ENCODE measurements at places on chromosomes 16 and 17.

DNA sequence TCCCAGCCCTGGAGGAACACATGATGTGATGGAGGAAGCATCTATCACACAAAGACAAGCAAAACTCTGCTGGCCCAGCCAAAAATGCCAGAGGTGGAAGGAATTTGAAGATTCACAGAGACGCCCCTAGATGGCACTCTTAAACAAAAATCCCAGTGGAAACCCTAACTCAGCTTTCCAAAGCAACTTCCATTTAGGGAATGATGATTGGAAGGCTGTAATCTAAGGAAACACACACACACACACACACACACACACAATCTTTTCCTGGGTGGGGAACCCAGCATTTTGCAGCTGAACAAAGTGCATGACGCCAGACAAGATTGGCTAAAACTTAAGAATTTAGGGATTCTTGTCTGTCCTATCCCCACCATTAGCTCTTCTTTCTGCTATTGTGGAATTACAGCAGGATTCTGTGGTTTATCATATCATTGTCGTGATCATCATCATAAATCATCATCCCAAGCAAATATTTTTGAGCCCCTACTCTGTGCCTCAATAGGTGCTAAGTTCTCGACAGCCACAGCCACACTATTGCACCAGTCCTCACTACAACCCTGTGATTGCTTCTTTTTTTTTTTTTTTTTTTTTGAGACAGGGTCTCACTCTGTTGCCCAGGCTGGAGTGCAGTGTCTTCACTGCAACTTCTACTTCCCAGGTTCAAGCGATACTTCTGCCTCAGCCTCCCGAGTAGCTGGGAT lies 1.6 kb upstream of the LDAF1 start:
- DNase-seq = peak; percentile 73

- no peak for DNase-seq
Measured at GRCh38 chr17:55785181-55785580, 34.3 kb downstream of the PCTP start.

- peak; percentile 37 for DNase-seq
Measured at GRCh38 chr16:3058139-3059030, 7.1 kb upstream of the IL32 start.

DNA sequence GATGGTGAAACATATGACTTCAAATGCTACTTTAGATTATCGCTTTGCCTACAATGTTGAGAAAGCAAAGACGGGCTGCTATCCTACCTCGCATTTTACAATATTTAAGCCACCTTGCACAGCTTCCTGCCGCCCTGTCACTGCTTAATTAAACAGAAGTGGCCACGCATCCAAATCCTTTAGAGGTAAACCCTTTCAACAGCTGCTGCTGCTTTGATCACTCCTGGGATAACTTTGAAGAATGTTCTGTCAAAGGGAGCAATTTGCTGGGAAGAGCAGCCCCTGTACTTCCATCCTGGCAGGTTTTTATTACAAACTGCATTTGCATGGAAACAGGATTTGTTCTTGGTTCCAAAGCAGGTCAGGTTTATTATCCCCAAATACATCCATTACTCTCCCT lies 24.2 kb upstream of the SSTR2 start:
- no peak for DNase-seq

DNA sequence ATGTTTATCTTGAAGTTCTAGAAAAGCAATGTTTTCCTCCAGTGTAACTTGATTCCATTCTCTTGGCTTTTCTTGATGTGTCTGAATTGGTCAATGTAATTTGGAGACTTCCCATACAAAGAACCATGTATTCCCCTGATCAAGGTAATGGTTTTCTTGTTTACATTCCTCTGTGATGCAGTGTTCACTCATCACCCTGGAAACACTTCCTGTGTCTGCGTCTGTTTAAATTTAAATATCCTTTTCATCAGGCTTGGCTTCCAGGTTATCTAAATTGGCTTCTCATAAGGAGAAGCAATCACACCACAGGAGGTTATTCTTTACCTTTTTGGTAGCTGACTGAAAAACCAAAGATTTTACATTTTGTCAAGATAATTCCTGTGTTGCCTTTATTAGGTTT lies 237.3 kb upstream of the WSCD1 start:
- no peak for DNase-seq

DNA sequence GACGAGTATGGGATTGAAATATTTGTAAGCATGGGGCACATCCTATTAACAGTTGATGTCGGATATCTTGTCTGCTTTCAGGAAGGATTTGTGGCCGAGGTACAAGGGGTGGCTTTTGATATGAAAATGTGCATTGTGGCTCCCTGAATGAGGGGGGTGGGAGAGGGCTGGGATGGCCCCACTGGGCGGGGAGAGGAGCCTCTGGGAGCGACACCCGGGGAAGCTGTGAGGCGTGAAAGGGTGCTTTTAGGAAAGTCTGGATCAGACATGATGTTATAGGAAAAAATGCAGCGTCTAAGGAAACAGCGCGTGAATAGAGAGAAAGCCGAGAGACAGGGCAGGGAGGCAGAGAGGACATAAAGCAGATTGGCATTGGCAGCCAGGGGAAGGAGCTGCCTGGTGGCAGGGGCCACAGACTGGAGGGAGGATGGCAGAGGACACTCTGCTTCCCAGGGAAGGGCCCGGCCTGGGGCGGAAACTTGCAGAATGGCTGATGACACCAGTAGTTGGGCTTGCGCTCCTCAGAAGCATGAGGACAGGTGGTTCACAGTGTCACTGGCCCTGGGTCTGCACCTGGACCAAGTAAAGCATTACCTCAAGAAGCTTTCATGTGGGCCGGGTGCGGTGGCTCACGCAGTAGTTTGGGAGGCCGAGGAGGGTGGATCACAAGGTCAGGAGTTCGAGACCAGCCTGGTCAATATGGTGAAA lies 95.7 kb downstream of the NTN1 start:
- DNase-seq = no peak

- no peak for DNase-seq
Measured at GRCh38 chr17:65918916-65919315, 273.0 kb downstream of the CEP112 start.

DNA sequence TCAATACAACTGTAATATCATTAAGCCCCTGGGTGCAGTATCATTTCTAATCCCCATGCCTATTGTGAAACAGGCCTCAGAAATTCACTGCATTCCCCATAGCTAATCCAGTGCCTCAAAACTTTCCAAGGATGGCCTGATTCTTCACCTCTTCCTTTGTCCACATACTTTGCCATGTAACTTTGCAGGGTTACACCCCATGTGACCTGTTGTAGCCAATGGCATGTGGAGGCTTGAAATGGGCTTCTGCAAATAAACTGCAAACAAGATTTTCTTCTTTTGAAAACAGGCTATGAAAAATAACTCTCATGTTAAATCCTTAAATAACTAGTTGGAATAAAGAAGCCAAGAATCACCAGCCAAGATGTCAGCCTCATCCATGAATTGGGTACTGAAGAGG lies 35.9 kb downstream of the ABCA10 start:
- DNase-seq = no peak

DNA sequence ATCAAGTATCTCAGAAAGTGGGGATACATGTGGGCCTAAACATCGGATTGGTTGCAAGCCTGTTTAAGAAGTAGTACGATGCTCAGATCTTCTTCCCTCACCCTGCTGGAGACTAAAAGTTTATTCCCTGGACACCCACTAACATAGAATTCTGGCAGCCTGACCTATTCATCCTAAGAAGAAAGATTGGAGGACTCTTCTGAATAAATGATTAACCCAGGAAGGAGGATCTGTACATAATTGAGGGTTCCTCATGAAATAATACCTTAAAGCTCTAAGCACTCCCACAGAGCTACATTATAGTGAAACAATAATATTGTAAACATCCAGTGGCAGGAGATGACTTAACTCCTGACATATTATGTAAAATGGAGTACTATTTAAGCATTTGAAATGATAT lies 111.7 kb downstream of the NLK start:
- no peak for DNase-seq

DNA sequence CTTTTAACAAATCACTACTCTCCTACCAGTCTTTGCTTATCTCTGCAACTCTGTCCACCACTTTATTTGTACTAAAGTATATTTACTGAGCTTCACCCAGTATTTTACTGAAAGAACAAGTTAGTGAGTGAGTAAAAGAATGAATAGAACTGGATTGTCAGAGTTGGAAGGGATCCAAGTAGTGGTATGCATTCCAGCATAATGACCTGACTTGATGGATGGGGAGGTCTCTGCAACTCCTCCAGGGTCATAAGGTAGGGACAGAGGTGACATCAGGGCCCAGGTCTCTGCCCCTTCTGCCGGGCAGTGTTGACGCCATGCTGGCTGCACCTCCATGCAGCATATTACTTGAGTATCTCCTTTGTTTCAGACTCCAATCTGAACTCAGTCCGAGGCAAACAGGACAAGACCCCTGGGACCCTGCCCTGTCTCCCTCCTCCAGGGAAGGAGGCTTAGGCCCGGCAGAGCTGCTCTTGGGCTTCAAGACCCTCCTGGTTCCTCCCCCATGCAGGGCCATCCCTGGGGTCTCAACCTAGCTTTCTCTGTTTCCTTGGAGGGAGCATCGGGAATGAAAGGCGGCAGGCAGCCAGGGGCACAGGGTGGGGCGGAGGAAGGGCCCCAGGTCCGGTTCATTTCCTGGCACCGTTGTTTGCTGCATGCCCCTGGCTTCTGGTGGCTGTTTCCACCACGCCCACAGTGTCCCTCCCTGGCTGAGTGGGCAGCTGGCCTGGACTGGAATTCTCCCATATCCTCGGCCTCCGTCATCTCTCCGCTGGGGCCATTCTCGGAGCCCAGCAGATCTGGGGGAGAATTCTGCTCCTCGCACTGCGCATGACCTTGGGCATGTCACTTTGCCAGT lies 12.4 kb upstream of the ITGA3 start:
- no peak for DNase-seq

Data from HTR-8/SVneo (cell line).